ENCODE measurements at places on chromosomes 7 and 10.

DNA sequence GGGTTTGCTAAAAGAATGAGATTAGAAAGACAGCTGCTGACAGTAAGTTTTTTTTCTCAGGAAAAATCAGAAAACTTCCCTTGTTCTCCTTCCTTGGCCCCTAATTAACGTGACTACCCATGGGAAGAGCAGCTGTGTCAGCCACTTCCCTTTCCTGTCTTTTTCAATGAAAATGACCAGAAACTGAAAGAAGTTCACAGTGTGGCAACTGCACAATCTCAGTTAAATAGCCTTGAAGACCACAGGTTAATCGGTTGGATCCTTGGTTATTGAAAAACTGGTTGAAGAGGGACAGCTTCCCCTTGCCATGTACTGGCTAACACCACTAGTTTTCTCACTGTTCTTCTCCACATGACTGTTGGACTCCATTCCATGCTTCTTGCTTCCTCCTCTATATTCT lies 148.8 kb upstream of the AGR3 start:
- DNase-seq: no peak

- DNase-seq: no peak
Observed at GRCh38 chr10:85719408-85719807, 647.2 kb downstream of the GRID1 start.

- DNase-seq: no peak
Observed at GRCh38 chr7:47478926-47479711, 102.8 kb downstream of the TNS3 start.

DNA sequence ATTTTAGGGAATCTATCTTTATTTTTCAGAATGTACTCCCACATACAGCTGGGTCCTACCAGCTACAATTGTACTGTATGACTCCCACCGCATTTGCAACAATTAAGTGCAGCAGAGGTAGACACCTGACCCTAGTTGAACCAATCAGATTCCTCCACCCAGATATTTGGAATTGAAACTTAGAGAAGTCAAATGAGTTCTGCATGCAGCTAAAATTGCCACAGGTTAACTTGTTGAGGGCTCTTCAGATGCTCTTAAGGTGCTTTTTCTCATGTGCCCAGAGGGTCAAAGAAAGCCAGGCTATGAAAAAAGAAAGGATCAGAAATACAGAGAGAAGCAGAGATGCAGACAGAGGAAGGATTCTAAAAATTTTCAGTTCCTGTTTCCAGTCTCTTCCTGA lies 68.0 kb upstream of the TES start:
- no peak for DNase-seq

DNA sequence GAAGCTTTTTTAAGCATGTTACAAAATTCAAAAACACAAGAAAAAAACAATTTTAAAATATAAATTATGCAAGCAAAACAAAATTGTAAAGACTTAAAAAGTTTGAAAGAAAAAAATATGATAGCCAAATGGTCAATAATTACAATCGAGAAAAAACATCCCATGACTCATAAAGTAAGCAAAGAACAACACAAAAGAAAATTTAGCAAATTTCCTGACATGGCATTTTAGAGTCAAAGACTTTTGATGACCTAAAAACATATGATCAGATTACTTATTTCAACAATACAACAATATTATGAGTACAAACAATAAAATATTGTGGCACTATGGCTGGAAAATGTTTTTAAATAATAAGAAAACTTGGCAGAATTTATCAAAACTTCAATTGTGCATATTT lies 312.1 kb upstream of the MEOX2 start:
- no peak for DNase-seq

DNA sequence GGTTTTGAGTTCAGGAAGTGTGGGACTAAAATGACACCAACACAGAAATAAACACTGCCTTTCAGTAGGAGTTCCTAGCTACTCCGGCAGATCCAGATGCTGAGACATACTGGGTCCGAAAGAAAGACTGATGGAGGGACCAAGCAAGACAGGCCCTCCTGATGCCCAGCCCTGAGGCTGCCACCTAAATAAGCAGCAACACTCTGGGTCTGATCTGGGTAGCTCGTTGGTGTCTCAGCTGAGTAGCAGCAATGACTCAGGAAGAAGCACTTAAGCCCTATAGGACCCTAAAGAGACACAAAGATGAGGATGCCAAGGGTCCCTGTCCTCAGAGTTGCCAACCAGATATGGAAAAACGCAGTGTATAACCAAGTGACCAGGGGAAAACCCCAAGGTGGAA lies 190.7 kb downstream of the FAM107B start:
- DNase-seq: no peak

- no peak for DNase-seq
Observed at GRCh38 chr7:85820702-85821443, 634.0 kb upstream of the SEMA3D start.

DNA sequence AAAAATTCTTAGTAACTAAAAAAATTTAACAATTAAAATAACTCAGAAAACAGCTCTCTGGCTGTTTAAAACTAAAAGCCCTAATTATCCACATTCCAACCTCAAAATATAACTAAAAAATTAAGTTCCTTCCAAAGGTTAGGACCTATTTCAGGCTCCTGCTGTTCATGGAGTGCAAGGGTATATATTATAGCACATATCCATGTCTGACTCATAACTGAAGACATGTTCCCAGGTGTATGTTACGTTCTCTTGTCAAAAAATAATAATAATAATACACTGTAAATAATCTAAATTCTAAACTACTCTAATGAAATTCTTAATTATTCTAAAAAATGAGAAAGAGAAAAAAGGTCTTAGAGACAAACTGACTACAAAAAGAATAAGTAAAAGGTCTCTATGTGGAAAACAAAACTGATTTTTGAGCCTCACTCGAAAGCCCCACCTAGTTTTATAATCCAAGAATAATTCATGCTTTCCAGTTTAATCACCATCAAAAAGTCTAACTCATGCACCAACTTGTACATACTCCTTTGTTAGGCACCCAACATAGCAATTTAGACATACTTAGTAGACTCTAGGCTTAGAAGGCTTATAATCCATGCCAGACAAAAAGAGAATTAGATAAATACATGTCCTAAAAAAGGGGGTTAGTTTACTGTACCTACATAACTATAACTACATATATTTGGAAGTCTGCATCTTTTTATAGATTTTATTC lies 171.4 kb downstream of the KMT2E start:
- DNase-seq: peak; percentile 13
